ENCODE measurements at places on chromosomes 16 and 17.

- peak; percentile 77 for DNase-seq
These were observed 16.5 kb downstream of the CCDC102A start for GRCh38 chr16:57519796-57520360.

DNA sequence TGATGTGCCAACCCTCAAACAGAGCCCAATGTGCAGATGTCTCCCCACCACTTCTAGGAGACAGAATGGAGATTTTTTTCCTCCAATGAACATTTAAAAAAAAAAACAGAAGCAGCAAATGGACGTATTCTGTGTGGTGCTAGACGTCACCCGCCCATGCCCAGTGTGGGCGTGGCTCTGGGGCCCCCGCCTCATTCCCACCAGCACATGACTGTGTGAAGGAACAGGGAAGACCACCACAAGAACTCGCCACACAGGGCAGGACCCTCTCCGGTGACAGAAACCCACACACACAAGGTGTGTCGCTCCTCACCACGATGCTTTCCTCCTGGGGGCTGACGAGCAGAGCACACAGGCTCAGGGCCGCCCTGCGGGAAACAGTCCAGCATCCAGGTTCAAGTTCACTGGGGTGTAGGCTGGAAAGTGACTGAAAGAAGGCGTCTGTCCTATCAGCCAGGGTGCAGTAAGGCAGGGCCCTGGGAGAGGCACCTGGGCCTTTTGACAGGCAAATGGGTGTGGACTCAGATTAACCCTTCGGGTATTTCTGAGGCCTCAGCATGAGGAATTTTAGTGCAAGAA lies 53.5 kb downstream of the KLHDC4 start:
- DNase-seq, result no peak

GRCh38 chr16:75218256-75219076 lies at the start of gene CTRB1:
Gene CTRB1 (plus strand): TSS chr16:75218988. CDS start chr16:75219008, 20 bp downstream.
- no peak for DNase-seq

DNA sequence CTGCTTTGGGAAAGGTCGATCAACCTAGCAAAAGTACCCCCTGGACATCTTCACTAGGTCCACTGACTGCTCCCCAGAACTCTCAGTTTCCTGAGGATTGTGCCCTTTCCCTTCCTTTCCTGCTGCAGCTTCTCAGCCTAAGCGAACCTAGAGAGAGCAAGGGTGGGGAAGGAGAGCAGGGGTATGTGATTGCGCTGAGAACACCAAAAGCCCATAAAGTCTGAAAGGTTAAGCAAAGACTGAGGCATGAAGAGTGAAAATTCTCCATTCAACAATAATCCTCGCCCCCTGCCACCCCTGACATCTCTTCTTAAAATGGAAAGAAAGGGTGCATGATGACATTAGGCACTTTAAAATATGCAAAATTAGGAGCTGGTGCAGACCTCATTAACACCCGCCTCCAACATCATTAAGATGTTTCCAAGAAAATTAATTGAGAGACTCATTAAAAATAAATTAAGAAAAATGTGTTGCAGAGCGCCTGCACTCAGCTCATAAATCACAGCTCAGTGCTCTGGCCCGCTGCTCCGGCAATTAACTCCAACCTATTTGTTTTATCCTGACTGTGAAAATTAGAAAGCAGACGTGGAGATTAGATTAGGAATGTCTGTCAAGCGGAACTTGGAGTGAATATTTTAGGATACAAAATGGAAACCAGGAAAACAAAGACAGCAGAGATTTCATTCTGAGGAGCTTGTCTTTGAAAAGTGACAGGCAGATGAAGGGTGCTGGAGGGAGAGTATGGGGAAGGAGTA lies 49.1 kb upstream of the PMFBP1 start:
- DNase-seq, result no peak

GRCh38 chr17:77893144-77894044 lies 65.1 kb upstream of the TNRC6C start:
- no peak for DNase-seq

DNA sequence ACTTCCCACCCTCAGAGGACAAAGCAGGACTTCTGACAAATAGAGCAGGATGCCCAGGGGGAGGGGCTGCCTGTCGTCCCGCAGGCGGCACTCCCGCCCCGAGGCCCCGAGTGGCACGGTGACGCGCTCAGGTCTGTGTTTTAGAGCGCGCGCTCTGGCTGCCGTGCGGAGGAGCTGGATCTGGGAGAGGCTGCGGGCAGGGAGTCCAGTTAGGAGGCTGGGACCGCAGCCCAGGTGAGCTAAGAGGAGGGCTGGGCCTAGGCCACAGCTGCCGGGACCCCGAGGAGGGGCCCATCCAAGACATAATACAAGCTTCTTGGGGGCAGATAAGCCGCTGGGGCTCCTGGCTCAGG lies 6.4 kb downstream of the DOC2A start:
- no peak for DNase-seq

- no peak for DNase-seq
These were observed 332.1 kb downstream of the SLC39A11 start for GRCh38 chr17:72760368-72760767.

GRCh38 chr17:64423881-64424280 lies 25.0 kb upstream of the MILR1 start:
- no peak for DNase-seq

DNA sequence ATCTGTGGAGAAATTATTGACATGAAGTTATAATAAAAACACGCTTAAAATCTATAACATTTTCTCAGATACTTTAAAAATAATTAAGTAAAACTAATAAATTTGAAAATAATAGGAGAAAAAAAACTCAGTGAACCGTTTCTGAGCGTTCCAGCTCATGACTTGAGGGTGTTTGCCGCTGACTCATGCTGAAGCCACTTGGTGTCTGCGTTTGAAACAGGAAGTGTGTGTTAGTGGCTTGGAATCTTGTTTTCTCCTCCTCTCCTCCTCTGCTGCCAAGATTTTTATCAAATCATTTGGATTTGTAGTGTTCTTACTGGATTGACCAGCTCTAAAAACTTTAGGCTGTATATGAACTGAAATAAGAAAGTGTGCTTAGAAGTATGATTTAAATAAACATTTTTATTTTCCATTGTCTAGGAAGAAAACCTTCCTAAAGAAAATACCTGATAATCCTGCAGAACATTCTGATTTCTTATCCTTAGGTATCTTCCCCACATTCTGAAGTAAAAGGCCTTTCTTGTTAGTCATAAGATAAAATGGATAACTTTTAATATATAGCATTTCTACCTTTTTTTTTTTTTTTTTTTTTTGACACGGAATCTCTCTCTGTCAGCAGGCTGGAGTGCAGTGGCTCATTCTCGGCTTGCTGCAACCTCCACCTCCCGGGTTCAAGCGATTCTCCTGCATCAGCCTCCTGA lies 30.8 kb downstream of the USP10 start:
- DNase-seq, result no peak

DNA sequence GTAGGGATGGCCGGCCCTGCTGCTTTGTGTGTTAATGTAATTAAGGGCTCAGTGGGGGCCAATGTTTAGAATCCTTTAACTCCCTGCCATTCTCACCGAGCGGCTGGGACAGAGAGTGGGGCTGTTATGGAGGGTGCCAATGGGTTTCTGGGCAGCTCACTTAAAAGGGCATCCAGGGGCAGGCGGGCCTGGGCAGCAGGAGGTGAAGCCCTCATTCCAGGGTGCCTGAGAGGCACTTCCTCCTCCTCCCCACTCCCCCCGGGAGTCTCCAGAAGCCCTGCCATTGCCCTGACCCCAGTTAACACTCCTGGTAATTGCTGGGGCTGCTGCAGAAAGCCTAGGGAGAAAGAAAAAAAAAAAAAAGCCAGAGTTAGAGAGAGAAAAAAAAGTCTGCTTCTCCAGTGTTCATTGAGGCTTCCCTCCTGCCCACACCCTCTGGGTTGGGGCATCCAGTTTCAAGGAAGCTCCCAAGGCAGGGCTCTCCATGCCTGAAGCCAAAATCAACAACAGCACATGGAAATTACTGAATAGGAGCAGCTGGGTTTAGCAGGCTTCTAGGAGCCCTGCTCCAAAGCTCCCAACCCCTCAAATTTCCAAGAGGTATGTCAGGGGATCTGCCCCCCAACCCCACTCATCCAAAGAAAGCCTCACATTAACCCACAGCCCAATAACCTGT lies 28.0 kb downstream of the CUEDC1 start:
- no peak for DNase-seq

GRCh38 chr16:63530208-63530607 lies 1494.0 kb upstream of the CDH8 start:
- no peak for DNase-seq

- DNase-seq, result no peak
These were observed 27.4 kb downstream of the IQCK start for GRCh38 chr16:19745286-19746010.

DNA sequence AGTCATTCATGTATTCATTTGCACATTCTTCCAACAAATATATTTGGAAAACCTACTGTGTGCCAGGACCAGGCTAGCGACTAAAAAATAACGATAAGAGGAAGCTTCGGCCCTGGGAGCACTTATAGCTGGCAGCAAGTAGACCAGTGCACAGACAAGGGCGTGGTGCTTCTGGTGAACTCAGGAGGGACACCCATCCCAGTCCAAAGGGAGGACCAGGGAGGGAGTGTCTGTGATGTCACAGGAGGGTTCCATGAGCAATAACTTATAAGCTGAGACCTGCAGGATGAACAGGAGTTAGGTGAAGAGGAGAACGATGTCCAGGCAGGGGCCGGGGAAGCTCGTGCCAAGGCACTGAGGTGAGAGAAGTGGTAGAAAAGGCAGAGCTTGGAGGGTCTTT lies 17.4 kb upstream of the PHOSPHO1 start:
- no peak for DNase-seq

All from stimulated activated CD8-positive, alpha-beta memory T cell treated with anti-CD3 and anti-CD28 coated beads, Interleukin-12 subunit alpha, Interleukin-12 subunit beta, amount 100 ng/mL, for 1 hour (primary cell).